ENCODE measurements at places on chromosomes 2 and 18. TPM values are rescaled to one million over a fixed set of nuclear protein-coding genes. Genes with fewer than 3 reads are reported as not detected.

DNA sequence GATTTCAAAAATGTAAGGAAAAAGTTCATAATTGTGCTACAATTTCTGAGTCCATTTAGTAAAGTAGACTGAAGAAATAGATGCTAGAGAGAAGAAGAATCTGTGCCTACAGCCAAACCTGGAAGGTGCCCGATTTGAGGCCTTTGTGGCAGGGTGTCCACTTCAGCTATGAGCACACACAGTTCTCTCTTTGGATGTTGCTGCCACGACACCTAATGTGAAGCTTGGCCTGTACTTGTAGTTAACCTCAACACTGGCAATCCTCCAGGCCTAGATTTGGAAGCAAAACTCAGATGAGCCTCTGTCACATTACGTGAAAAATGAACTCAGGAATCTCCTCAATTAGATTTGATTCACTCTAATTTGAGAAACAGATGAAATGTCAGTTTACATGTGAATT is 90.1 kb upstream of the LRP1B start:
- no peak for DNase-seq

DNA sequence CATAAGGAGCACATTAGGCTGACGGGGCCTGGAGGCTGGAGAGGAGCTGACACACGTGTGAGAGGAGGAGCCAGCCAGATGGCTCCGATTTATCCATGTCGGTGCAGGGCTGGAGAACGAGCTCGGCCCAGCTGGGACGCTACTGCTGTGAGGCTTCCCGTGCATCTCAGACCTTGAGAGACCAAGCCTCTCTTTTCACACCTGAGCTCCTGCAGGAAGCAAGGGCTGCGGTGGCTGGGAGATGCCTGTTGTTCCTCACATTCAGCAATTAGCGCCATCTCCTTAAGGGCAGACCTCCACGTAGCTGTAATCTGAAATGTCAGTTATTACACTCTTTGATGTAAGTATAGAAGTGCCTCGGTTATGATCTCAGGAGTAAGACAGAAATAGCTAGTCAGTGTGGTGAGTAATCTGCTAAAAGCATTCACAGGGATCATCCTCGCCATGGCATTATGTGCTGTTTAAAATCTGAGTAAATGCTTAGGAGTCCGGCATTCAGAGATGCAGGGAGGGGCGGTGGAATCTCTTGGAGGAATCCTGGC is 107.9 kb downstream of the PRKCE start:
- DNase-seq: no peak

- DNase-seq: no peak
Measured at GRCh38 chr2:122078451-122078850, 323.0 kb downstream of the TSN start.

- no peak for DNase-seq
Measured at GRCh38 chr2:219947575-219947974, 320.1 kb downstream of the SLC4A3 start.

Gene LCT
- total RNA-seq: not detected

Data from ovary (tissue), 10 donors.